NCI-H187 (cell line): ENCODE measurements at places on chromosomes 5 and 9.

DNA sequence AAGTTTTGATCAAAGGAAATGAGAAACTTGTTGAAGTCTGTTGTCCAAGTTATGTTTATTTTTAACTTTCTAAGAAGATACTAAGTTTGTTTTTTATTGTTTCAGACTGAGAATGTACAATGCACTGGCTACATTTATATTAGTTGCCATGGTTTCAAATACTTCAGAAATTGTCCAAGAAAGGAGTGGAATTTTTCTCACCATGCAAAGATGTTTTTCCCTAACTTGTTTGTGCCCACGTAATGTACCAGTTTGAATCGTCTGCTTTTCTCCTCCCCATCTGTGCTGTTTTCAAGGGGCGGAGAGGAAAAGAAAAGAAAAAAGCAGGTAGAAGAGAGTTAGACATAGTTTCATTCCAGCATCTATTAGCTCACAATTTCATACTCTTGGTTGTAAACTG lies 407.0 kb downstream of the KCTD16 start:
- DNase-seq = no peak

GRCh38 chr5:73391441-73391881 lies 57.1 kb downstream of the FOXD1 start:
- no peak for DNase-seq

DNA sequence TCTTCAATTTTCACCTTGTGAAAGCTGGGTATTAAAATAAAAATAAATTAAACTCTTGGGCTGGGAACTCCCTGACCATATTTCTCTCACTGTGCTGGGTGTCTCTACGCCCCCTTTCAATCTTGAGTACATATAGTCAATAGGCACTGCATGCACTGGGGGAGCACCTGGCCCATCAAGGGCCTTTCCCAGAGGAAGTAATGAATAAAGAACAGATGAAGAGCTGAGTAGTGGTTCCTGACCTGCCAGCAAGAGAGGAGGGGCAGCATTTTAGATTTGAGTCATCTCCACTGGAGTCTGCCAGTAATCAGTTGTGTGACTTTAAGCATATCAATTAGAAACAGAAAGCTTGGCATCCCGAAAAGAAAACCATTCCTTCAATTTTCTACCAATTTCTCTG lies 6.2 kb downstream of the MAPKAP1 start:
- peak; percentile 5 for DNase-seq

DNA sequence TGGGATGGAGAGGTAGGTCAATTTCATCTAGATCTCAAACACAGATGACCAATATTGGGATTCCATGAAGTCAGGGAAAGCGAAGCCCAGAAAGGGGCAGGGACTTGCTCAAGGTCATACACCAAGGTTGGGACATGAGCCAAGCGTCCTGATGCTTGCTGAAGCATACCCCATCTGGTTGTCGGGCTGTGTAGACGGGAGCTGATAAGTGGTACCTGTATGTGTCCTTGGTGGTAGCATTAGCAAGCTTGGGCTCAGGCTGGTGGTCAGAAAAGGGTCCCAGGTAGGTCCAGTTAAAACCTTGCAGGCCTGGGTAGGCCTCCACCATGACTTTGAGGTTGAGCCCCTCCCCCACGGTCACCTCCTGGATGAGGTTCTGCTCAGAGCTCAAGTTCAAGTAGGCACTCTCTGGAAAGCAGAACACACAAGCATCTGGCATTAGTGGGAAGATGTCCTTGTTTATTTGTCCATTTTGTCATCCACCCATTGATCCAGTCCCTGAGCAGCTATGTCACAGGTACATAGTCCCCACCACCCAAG lies 13.2 kb downstream of the CSF1R start:
- no peak for DNase-seq

GRCh38 chr9:131160416-131161112 lies 35.2 kb downstream of the NUP214 start:
- no peak for DNase-seq

DNA sequence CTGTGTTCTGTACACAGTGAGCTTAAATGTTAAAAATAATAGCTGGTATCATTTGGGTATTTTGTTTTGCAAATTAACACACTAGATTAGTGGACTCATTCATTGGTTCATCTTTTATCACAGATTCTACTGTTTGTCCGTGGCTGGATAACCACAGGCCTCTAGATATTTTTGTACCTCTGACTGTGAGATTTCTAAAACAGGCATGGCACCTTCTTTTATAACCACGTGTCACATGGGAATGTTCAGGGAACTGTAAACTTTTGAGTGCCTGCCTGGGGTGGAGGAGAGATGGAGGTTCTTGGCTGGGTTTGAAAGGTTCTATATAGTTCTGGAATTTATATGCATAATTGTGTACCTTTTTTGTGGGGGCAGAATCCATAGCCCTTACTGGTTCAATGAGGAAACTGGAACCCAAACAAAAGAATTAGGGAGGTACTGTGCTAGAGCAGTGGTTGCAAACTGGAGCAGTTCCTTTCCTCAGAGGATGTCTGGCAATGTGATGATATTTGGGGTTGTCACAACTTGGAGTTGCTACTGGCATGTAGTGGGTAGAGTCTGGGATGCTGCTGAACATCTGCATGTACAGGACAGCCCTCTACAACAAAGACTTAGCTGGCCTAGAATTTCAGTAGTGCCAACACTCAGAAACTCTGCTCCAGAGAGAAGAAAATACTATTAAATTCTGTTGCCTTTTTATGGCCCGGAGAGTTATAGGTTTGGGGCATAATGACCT lies 16.9 kb downstream of the TLE4 start:
- DNase-seq = no peak

DNA sequence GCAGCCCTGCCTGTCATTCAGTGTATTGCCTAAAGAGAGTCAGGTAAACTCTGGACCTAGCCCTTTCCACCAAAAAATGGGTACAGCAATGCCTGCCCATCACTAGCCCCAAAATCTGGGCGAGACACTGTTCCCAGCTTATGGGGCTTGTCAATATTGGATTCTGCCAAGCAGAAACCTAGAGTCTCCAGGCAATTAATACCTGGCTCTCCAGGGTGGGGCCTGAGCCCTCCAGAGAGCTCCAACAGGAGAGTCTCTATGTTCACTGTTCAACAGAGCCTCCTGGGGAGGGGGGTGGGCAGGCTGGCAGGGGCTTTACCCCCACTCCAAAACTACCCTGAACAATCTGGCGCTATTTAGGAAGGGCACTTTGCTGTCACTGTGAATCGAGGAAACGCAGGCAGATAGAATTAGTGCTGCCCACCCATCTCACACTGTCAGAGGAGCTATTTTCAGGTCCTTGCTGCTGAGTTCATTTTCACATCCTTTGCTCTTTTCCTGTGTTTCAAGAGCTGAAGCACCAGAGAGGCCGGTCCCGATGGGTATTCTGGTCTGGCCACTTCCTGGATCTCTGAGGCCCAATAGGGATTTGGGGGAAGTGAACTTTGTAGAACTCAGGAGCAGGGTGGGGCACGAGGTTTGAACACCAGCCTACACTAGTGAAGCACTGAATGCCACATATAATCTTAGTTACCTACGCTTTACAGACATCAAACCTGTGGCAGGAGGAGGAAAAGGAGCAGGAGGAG lies 121.8 kb downstream of the C5orf15 start:
- DNase-seq = no peak

DNA sequence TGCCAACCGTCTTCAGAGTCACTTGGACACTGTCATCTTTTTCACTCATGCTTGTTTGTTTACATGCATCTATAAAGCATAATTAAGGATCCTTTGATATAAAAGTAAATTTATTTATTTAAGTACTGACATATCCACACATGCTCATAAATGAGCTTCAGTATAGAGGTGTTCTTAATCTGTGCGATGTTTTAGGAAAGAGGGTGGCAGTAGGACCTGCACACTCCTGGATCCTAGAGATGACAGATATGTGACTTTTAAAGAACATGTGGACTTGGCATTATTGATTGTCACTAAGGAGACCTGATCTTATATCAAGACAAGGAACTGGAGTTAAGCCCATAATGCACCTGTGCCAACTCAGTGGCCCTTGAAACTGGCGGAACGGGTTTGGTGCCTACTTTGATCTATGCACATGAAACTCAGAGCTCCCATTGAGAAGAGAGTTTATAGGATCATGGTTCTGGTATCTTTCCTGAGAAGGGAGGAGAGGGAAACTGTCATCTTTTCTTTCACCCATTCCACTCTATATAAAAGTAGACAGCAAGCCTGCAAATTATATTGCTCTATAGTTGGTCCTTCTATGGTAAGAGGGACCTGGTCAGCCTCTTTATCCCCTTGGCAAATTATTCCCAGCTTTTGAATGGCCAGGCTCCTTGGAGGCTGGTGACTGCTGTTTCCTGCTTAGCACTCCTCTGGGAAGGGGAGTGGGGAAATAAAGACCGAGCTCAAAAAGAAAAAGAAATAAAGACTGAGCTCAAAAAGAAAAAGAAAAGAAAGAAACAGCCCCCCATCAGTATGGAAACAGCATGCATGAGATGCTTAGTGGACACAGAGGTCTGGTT lies 57.8 kb upstream of the LIFR start:
- DNase-seq = no peak

DNA sequence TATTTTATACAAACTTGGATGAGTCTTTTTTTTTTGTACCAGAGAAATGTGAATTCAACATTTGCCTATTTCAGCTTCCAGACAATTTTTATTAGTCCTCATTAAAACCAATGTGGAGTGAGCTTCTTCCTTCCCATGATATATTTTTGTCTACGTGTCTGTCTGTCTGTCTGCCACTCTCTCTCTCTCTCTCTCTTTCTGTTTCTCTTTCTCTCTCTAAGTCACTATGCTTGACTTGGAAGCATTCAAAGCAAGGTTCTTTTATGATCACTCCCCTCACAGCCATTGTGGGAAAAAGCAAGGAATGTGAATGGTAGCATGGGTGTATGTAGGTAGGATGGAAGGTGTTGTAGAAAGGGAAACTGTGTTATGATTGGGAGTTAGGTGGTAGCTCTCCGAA lies 80.2 kb downstream of the SNCAIP start:
- DNase-seq = no peak

DNA sequence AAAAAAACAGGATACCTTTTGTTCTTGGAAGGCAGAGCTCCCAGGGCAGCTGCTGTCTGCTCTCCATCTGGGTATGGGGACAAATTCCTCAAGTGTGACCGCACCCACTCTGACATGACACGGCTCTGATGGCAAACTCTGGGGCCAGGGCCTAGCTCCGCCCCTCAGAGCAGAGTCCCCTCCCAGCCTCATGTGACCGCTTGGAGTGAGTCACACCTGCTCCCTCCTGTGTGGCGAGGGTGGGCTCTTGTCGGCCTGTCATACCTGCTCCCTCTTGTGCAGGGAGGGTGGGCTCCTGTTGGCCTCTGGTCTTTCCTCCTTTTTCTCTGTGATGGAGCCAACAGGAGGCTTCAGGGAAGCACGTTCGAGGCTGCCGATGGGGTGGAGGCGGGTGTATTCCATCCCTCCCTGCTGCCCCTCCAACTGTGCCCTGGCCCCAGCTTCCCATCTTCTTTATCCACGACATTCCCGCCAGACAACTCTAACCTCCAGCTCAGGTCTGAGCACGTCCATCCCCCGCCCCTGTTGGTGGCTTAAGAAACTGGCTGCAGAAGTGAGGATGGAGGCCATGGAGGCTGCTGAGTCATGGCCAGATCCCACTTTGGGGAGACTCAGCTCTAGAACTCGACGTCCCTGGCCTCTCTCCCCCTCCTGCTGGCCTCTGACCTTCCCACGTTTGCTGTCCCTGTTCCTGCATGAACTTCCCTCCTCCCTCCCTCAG lies 65.3 kb downstream of the OLFM1 start:
- DNase-seq = no peak

GRCh38 chr5:125551246-125551645 lies 804.8 kb upstream of the ZNF608 start:
- DNase-seq = no peak

DNA sequence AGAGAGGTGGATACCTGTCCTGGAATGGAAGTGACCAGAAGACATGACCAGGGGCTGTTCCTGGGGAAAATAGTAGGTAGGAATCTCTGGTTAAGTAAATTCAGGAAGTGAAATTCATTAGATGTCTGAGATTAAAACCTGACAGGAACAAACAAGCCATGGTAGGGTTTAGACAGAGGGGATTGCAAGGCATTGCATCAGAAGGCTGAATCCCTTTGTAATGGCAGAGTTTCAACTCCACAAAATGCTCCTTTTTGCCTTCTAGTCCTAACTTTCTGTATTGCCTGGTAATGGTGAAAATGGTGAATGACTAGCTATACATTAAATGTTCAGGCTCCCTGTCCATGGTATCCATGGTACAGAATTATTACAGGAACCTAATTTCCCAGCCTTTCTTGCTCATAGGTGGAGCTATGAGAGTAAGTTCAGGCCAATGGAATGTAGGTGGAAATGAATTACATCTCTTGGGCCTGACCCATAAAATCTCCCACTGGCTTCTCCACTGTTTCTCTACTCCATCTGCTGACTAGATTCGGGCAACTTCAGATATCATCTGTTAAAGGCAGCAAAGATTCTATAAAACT lies 113.4 kb upstream of the CNTLN start:
- DNase-seq = no peak

DNA sequence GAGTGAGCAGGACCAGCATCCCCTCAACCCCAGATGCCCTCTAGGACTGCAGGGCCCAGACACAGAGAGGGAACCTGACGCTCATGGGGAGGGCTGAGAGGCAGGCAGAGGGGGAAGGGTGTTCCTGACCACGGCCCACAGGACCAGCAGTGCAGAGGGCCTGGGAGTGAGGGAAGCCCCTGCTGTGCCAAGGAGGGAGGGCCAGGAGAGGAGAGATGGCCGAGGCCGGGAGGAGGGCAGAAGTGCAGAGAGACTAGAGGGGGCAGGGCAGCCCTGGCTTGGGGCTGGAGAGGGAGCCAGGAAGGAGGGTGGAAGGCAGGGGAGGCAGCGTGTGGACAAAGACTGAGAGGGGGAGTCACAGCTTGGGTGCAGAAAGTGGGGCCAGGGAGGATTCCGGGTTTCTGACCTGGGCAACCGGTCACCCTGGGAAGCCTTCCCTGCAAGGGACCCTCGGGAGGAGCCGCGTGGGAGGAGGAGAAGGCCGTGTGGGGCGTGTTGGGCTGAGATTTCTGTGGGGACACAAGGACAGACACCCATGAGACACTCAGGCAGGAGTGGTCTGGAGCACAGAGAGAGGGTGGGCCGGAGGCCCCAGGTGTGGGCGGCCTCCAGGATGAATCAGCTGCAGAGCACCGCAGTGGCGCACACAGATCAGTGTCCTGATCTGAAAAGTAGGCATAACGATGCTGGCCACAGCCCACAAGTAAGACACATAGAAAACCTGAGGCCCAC lies 117.5 kb downstream of the ADAMTS2 start:
- no peak for DNase-seq

GRCh38 chr5:141788296-141788970 lies 89.8 kb downstream of the PCDH1 start:
- DNase-seq = no peak

GRCh38 chr5:64210866-64211265 lies 45.2 kb downstream of the RNF180 start:
- DNase-seq = no peak

- no peak for DNase-seq
These were observed 18.9 kb upstream of the MLANA start for GRCh38 chr9:5871785-5872184.

GRCh38 chr9:108996643-108997042 lies 16.7 kb downstream of the CTNNAL1 start:
- DNase-seq = no peak

GRCh38 chr5:64838803-64839202 lies 70.1 kb downstream of the CWC27 start:
- no peak for DNase-seq
